ENCODE measurements at places on chromosomes 12 and 14.

- DNase-seq = no peak
Measured at GRCh38 chr12:26130728-26131127, 5.9 kb upstream of the BHLHE41 start.

GRCh38 chr12:85029456-85029855 lies 6.6 kb downstream of the TSPAN19 start:
- no peak for DNase-seq

DNA sequence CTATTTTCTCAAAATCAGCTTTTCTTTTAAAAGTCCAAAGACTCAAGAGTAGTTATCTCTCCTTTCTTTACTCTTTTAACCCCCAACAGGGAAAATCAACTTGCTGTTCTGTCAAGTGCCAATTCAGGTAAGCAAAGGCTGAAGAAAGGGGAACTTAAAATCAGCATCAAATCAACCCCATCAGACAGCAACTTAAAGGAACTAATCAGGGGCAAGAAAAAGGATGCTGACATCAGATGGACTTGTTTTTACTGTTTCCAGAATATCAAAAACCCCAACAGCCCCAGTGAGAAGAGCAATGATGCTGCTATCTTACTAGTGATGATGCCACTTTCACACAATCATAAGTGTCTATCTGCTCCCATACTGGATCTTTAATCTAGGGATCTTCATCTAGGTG lies 3.4 kb downstream of the BAZ2A start:
- no peak for DNase-seq

DNA sequence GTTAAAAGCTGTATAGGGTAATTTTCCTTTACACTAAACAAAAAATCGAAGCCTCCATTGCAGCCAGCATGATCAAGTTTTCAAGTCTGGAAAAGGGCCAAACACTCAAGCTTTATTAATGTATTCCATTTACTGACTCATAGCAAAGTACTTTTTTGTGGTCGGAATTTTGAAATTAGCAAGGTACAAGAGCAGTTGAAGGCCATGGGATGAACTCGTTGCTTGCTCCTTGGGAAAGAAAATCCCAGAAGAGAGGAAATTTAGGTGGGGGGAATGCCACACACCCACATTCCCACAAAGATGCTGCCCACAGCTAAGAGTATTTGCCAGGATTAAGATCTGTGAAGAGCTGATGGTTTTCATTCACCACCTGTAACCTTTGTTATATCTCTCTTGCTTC lies 333.7 kb downstream of the EGLN3 start:
- no peak for DNase-seq

DNA sequence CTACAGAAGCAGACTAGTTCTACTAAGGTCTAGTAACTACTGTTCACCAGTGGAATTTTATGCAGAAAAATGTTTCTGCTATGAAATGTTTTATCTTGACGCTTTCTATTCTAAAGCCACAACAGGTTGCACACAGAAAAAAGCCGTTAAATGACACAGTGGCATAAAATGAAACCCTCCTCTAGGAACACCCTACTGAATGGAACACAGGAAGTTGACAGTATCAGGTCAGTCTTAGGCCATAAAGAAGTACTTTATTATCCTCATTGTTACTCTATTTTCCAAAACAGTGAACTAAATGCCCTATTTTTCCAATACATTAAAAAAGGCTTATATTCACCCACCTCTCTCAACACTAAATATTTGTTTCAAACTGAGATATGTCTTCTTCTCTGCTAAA lies 21.9 kb downstream of the EPS8 start:
- DNase-seq = no peak

Measured in effector CD4-positive, alpha-beta T cell (primary cell).